ENCODE measurements at places on chromosomes 12 and 14. TPM values are rescaled to one million over a fixed set of nuclear protein-coding genes. Genes with fewer than 3 reads are reported as not detected.

GRCh38 chr12:484096-484495 is 24.4 kb downstream of the B4GALNT3 start:
- DNase-seq: no peak

GRCh38 chr14:93748208-93749075 is 39.8 kb downstream of the PRIMA1 start:
- DNase-seq: no peak

GRCh38 chr14:104689881-104690711 is 678 bp downstream of the INF2 start:
- DNase-seq: peak; percentile 42

DNA sequence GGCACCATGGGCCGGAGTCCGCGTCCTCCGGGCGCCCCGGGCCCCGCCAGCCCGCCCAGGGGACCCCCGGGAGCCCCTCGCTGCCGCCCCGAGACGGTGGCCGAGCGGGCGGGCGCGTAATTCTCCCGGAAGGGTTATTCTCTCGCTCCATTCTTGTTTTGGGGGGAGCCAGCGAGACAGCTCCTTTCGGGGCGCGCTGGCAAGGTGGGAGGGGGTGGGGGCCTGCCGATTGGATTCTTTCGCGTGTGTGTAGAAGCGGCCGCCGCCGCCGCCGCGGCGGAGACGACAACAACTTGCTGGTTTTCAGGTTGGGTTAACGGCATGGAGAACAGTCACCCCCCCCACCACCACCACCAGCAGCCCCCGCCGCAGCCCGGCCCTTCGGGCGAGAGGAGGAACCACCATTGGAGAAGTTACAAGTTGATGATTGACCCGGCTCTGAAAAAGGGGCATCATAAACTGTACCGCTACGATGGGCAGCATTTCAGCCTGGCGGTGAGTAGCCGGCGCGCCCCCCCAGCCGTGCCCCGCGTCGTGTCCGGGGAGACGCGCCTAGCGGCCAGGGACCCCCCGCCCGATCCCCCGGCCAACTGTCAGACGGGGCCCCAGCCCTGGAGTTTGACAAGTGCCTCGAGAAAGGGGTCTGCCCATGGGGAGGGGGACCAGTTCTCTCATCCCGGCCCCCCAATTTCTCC is 755 bp downstream of the SETD1B start:
- peak; percentile 69 for DNase-seq

DNA sequence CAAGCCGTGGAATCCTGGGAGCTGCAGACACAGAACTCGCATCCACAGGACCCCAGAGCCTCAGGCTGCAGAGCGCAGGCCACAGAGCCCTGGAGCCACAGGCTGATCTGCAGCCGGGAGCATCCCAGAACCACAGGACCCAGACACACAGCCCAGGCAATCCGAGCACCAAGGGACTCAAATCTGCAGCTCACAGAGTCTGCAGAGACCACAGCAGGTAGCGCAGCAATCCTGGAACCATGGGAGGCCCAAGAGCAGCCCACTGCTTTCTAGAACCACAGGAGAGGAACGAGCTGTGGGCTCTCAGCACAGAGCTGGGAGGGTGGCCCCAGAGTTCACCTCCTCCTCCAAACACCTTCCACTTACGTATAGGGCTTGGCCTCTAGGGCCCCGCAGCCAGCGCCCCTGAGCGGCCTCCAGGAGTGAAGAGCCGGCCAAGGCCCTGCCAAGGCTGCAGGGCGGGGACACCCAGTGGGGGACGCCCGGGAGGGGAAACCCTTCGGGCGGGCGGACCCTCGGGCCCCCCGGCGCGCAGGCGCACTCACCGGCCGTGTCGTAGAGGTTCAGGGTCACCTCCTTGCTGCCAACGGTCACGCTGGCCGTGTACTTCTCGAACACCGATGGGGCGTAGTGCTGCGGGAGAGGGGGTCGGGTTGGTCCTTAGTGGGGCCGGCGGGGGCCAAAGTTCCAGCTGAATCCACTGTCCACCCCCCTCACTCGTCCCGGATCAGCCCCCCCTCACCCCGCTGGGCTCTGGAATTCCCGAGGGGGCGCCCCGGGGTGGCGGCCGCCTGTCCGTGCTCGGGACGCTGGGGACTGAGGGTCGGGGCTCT is 665 bp downstream of the RHOF start:
- peak; percentile 83 for DNase-seq

GRCh38 chr14:64235652-64236640 is 58.2 kb downstream of the ESR2 start:
- no peak for DNase-seq

- DNase-seq: no peak
These were observed 657 bp downstream of the ARHGAP9 start for GRCh38 chr12:57479043-57479375.

DNA sequence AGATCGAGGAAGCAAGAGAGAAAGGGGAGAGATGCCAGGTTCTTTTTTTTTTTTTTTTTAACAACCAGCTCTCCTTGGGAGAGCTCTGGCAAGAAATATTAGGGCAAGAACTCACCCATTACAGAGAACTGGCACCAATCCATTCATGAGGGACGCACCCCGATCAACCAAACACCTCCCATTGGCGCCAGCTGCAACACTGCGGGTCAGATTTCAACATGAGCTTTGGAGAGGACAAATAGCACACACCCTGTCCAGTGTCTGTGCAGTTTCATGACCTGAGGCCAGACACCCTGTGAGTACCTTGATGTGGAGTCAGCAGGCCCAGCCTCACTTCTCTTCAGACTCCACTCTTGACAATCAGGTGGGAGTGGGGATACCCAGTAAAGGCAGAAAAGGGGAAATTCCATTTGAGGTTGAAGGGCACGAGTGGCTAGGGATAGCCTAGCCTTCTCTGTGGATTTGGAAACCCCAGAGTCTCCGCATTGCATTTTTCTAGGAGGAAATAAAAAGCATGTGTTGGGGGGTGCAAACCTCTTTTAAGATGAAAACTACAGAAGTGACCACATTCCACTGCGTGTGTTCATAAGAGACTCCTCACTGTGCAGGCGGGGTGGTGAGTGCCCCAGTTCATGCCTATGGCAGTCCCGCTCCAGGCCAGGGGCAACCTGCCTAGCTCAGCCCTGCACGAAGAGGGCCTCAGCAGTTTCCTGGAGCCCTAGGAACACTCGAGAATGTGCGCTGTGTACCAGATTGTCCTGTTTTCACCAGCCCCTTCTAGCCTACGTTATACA is 42.4 kb upstream of the GPATCH2L start:
- no peak for DNase-seq

GRCh38 chr12:66059666-66060065 is 70.9 kb downstream of the LLPH start:
- DNase-seq: no peak

DNA sequence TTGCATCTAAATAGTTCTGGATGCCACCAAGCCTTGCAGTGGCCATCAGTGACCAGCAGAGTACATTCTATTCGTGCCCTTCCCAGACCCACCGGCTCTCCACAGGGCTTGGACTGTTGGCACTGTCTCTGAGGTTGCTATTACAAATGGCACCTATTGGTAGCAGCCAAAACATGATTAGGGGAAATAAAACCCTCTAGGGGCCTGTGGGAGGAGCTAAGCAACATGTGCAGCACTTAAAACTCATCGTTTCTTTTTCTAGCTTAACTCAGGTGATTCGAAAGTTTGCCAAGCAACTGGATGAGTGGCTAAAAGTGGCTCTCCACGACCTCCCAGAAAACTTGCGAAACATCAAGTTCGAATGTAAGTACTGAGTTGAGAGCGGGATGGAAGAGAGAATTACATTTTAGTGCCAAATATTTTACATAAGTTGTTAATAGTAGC is 65.4 kb upstream of the RIC8B start:
- no peak for DNase-seq

DNA sequence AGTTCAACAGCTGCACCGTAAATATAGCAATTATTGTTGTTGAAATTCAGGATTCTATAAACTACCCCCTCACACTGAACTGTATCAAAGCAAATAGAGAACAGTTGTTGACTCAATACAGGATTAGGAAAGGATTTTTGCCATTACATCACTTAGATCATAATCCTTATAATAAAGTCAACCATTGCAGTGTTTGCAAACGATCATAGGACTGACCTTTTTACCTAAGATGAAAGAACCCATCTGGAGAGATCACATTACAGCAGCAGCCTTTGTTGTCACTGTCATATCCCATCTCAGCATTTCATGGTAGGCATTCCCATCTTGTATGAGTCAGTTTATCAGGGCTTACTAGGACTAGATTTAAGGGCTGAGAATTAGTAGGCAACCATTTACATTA is 96.1 kb downstream of the IPO8 start:
- DNase-seq: no peak

The PLEKHD1 gene
- 0.12 TPM for total RNA-seq

The NXPH4 gene
- 1.5 TPM for total RNA-seq

The PUS1 gene
- 53.4 TPM for total RNA-seq

The HOXC10 gene
- not detected for total RNA-seq

The STXBP6 gene
- not detected for total RNA-seq

The C12orf54 gene
- total RNA-seq: 0.77 TPM
